ENCODE measurements at places on chromosomes 2 and 18.

- DNase-seq: no peak
Observed at GRCh38 chr2:1595274-1595673, 149.0 kb downstream of the PXDN start.

DNA sequence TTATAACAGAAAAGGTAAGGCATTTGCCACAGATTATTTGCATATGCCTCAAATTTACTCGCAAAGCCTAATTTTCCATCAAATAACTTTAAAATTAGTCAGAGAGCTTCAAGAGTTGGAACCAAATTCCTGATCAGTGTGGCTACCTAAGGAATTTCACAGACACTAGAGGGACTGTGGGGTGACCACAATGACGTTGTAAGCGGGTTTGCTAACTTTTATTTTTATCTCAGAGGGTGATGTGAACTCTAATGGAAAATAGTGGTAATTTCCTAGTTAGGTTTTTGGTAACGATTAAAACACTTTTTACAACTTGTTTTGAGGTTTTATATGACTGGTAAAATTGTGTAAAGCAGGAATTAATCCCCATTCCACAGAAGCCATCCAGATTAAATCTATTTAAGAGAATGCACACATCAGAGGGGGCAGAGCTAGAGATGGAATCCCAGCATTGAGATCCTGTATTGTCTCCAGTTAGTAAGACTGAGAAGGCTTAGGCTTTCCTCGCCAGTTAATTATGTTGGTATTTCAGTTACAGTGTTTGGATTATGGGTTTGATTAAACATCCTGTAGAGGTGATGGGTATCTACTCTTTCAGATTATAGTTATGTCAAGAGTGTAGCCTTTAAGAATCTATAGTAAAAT lies 129.0 kb downstream of the GPD2 start:
- DNase-seq: no peak

DNA sequence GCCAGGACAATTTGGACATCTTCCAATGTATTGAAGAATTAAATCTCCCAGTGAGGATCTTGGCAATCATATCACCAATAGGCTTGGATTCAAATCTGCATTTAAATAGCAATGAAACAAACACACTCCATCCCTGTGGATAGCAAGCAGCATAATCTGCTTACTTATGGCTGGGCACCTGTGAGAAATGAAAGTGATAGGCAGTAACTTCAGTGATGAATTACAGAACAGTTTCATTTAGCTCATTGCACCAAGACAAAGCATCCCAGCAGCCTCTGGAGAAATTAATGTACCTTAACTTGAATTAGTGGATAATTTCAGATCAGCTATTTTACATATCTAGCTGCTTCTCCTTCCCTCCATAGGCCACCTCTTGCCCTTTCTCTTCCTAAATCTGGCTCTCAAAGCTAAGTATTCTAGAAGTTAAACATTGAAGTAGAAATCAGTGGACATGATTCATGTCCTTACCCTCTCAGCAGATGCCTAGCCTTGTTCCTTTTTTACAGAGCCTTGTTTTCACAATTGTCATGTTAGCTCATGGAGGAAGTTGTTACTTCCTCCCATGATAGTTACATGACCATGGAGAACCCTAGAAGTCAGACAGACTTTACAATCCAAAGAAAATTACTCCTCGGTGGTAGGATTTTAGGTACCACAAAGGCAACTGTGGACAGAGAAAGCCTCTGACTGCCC lies 88.5 kb upstream of the TACR1 start:
- no peak for DNase-seq

DNA sequence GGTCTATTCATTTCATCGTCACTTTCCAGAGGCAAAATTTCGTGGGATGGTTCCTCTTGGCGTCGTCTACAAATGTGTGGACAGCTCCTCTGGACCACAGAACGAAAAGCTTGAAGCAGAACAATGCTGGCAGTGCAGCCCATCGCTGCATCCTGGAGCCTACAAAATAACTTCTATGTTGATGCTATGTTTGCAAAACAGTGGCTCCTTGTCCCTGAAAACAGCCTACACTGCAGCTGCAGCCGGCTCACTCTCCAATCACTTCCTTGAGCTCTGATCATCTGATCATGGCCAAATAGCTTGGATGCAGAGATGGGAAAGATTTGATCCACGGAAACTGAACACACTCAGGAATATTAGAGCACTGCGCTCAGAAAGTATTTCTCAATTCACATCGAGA lies 60.0 kb downstream of the DOCK10 start:
- no peak for DNase-seq

DNA sequence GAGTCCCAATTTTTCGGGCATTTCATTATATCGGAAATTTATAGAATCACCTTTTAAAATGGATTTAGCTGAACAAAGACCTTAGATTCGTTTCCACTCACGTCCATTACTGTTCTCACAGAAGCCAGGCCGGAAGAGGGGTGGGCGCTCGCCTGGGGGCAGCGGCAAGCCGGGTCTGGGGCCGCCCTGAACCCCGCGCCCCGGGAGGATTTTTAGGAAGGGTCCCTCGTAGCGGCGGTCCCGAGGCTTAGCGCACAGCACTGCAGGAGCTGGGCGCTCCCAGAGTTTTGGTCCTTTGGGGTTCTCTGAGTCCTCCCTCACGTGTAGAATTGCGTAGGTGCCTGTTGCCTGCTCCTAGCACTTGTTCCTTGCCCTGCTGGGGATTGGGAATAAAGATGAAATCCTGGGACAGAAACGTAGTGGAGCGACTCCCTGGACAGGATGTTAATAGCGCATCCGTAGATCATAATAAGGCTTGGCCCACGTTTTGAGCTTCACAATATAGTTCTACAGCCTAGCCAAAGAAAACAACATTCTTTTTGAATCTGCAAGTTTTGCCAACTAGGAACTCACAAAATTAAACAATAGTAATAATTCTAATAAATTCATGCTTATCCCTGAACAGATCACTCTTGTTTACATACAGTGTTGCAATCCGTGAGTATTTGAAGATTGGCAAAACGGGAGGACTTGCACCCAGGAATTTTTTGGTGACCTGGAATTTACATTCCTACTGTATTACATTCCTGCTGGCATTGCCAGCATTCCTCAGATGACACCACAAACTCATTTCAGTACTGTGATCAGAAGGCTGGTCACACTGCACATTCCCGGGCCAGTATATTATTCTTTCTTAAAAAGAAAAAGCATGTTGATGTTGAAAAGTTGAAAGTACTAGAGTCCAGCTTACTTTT lies 875 bp downstream of the C18orf63 start:
- DNase-seq: no peak

DNA sequence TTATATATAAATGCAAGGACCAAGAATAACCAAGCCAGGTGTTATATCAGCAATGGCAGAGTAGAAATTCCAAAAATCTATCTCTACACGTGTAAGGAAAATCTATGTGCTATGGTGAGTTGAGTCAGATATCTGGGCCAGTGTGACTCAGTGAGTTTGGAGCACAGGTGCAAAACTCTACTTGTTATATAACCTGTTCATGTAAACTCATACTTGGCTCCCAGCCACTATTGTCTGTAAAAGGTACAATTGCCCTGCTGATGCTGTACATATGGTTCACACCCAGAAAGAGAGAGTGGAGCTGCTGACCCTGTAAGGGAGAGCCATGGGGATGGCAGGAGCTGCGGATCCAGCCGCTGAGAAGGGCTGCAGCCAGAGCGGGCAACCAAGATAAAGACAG lies 112.0 kb downstream of the TRABD2A start:
- no peak for DNase-seq

- DNase-seq: no peak
Observed at GRCh38 chr2:113266431-113266830, 12.3 kb downstream of the PAX8 start.

DNA sequence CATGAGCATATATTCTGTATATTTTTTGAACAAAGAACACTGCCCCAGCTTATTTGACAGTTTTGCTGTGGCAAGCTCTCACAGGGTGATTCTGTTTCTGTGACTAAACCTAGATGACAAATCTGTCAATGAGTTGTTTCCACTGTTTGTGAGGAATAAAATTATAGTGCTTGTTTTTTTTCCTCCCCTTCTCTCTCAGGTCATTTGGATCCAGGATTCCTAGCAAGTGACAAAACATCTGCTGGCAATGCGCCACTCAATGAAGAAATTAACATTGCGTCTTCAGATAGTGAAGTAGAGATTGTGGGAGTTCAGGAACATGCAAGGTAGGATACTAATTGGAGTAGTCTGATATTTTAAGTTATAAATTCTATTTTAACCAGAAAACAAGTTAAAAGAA lies 149.3 kb downstream of the HAUS1 start:
- no peak for DNase-seq

DNA sequence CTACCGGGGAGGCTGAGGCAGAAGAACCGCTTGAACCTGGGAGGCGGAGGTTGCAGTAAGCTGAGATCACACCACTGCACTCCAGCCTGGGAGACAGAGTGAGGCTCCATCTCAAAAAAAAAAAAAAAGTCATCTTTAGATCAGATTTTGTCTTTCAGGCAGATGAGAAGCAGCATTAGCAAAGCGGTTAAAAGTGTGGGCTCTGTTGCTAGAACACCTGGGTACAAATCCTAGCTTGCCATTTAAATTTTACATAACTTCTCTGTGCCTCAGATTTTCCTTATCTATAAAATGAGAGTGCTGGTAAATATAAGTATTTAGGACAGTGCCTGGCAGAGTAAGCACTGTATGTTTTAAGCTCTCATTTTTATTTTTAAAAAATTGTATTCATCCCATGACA lies 8.2 kb downstream of the CNOT9 start:
- no peak for DNase-seq

Measured in iPS DF 6.9 (cell line).